Islet precursor cell (in vitro differentiated cells): ENCODE measurements at places on chromosomes 12 and 14.

- no peak for DNase-seq
Observed at GRCh38 chr14:105207460-105207901, 26.4 kb upstream of the NUDT14 start.

- no peak for DNase-seq
Observed at GRCh38 chr12:89946518-89947135, 238.0 kb upstream of the ATP2B1 start.

DNA sequence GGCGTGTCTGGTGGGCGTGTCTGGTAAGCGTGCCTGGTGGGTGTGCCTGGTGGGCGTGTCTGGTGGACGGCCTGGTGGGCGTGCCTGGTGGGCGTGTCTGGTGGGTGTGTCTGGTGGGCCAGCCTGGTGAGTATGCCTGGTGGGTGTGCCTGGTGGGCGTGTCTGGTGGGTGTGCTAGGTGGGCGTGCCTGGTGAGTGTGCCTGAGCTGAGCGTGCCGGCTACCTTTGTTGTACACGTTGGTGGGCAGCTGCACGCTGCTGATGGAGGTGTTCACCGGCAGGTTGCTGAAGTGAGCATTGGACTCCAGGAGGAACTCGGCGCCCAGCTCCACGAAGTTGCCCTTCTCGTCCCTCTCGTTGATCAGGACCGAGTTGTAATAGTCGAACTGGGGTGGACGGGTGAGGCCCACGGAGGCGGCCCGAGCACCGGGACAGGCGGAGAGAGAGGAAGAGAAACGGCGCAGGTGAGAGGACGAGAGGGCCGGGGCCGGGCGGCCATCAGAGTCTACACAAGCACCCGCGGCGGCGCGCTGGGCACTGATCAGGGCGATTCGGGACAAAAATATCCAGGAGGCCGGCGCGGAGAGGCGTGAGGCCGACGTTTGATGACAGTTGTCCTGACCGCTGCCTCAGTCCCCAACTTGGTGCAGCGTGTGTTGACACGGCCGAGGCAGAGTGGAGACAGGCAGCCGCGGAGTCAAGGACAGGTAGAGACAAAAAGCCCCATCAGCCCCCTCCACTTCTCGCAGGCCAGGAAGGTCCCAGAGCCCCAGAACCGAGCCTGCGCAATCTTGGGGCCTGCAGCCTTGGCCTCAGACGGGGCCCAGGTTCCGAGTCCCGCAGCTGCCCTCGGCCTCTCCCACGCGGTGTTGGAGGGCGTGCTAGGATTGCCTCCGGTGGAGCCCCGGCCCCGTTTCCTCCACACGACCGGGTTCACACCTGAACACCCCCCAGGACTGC lies 10.5 kb downstream of the CACNA2D4 start:
- peak; percentile 53 for DNase-seq

GRCh38 chr12:49894751-49895148 lies 8.9 kb downstream of the FAIM2 start:
- DNase-seq, result no peak

DNA sequence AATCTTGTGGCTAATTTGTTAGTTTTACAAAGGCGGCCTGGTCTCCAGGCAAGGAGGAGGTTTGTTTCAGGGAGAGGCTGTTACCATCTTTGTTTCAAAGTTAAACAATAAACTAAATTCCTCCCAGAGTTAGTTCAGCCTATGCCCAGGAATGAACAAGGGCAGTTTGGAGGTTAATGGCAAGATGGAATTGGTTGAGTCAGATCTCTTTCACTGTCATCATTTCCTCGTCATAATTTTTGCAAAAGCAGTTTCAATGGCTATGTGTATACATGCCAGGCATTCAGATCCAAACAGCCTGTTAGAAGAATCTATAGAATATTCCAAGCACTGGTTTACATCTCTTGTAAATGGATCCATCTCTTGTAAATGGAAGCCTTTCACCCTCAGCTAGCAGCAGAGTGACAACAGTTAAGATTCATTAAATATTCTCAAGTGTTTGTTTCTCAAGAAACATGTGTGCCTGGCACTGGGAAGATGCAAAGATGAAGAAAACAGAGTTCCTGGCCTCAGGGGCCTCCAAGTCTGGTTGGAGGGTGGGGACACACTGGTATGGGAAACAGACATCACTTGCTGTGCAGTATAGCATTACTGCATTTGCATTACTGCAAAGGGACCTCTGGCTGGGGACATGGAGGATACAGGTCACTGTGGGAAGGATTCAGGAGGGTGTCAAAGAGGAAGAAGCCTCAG lies 65.8 kb downstream of the RIN3 start:
- no peak for DNase-seq

GRCh38 chr12:89393551-89394121 lies 41.3 kb upstream of the DUSP6 start:
- DNase-seq, result no peak

DNA sequence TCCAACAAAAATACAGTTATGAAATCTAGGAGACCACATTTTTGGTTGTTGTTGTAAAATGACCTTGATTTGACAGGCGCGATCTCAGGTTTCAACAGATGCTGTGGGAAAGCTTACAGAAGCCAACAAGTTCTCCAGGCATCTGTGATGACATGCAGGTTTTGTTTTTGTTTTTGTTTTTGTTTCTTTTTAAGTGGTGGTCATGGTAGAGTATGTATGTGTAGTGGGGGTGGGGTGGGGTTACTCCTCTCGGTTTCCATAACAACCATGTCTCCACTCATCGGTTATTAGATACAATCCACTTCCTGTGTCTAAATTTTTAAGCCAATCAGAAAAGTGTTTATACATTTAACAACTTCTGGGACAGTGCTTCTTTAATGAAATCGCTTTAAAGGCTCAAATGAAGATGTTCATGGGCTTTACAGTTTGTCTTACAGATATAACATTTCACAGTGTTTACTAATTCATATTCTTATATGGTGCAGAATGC lies 199.9 kb upstream of the FOXN3 start:
- DNase-seq, result no peak

GRCh38 chr12:131171029-131171428 lies 217.3 kb downstream of the ADGRD1 start:
- DNase-seq, result no peak

DNA sequence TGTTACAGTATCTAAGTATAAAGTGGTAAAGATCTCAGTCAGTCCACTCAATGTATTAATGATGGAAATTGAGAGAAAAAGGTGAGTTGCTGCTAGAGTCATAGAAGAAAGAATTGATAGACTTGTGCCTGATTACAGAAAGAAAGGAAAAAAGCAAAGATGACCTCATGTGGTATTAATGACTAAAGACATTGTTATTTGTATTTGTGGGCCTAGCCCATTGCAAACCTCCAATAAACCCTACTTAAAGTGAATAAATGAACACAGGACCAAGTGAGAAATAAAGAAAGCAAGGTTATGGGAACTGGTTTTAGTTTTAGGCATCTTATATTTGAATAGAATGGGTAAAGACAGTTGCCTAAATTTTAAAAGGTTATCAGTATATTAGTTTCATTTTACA lies 105.5 kb downstream of the SYT1 start:
- no peak for DNase-seq

DNA sequence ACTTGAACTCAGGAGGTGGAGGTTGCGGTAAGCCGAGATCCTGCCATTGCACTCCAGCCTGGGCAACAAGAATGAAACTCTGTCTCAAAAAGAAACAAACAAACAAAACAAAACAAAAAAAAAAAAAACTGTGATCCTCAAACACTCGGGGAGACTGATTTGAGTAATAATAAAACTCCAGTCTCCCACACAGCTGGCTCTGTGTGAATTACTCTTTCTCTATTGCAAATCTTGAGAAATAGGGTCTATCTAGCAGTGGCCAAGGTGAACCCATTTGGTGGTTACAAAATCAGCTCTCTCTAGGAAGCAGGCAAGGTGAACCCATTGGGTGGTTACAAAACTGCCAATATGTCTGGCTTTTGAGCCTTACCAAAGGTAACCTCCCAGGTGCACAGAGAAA lies 6.0 kb upstream of the ACOT6 start:
- DNase-seq, result no peak

GRCh38 chr12:103924761-103925641 lies 5.2 kb upstream of the HSP90B1 start:
- DNase-seq, result peak; percentile 87

- no peak for DNase-seq
Observed at GRCh38 chr12:46650688-46651087, 175.1 kb downstream of the SLC38A4 start.

DNA sequence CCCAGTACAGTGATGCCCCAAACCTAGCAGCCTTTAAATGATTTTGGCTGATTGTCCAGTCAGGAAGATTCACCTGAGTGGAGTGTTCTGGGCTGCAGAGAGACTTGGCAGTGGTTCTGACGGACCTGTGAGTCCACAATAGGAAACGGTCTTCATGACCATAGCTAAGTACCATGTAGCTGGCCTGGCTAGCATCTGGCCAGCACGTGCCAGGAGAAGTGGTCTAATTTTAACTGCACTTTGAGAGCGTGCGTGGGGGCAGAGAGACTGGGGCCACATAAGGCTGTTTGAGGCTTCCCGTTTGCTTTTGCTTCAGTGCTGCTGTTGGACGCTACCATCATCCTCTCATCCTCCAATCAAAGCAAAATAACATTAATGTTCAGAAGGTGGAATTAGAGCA lies 54.7 kb downstream of the PPM1A start:
- no peak for DNase-seq

- no peak for DNase-seq
Observed at GRCh38 chr12:127150028-127150427, 1116.9 kb upstream of the TMEM132C start.

GRCh38 chr14:87640553-87640952 lies 352.4 kb downstream of the GALC start:
- no peak for DNase-seq

DNA sequence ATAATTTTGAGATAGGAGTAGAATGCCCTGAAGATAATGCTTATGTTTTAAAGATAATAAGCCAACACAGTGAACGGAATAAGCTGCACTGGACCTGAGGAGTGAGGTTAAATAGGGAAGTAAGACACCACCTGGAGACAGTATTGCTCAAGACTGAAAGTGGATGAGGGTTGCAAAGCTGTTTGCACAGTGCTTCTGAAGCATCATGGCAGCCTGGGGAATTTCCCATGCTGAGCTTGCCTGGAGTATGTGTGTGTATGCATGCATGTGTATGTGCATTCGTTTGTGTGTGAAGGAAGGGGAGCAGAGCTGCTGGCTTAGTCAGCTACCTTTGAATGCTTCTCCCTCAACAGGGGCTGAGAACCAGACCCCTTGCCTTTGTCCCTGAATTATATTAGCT lies 35.8 kb downstream of the BHLHE41 start:
- DNase-seq, result no peak

- DNase-seq, result no peak
Observed at GRCh38 chr14:65414961-65415589, 2.5 kb downstream of the FUT8 start.

DNA sequence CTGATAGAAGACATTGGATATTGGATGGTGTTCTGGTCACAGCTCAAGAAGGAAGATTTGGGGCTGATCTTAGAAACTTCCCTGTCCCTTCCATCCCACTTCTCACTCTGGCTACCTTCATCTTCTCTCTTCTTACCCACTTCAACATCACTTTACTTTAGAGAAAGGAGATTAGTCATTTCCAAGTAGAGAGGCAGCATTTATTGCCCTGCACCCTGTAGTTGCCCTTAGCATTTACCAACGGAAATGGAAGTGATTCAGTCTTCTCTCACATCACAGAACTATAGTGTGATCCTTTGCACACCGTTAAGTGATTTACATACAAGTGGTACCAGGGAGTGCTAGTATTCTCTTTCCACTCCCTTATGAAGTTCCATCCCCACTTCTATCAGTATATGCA lies 52.4 kb downstream of the PHLDA1 start:
- DNase-seq, result no peak

DNA sequence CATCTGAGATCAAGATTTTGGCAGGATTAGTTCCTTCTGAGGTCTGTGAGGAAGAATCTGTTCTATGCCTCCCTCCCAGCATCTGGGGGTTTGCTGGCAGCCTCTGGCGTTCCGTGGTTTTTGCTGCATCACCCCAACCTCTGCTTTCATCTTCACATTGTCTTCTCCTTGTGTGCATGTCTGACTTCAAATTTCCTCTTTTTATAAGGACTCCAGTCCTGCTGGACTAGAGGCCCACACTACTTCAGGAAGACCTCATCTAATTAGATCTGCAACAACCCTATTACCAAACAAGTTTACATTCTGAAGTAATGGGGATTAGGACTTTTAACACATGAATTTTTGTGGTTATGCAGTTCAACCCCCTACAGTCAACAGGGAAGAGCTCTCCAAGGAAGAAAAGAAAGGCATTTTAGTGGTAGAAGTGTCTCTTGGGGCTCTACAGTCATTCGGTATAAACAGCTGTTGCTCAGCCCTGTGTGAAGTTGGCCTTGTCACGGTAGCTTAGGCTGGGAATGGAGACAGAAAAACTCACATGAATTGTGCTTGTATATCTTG lies 89.7 kb downstream of the CAND1 start:
- no peak for DNase-seq

DNA sequence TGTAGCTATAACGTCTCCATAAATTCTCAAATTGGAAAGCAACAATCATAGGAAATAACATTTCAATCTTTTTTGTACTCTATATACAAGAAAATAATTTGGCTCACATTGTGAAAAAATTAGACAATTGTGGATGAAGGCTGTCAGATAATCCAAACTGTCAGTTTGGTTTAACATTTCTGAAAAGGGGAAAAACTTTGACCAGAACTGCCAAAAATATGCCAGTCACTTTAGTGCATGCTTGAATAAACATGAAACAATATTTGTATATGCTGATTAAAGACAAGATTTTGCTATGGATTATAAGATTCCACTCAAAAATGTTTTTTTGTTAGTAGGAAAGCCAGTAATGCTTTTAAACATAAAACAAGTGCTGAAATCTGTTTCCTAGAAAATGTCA lies 38.9 kb downstream of the CCDC59 start:
- no peak for DNase-seq

DNA sequence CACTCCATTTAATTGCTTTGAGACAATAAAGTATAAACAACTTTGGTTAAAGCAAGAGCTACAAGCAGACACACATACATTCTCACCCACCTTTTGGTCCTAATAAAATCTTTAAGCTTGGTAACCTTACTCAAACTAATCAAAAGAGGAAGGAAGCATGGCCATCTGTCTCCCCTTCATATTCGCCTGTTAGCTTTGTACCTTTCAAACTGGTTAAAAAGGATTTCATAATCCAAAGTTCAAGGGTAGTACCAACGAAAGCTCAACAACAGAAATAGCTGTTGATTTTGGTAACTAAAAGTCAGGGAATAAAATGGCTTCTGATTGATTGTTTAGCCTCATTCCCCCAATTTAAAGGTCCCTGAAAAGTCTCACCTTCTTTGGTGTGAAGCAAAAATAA lies 456.9 kb downstream of the BCAT1 start:
- no peak for DNase-seq

- no peak for DNase-seq
Observed at GRCh38 chr12:110282300-110282860, 1.3 kb downstream of the ATP2A2 start.

GRCh38 chr12:109680264-109681005 lies 33.2 kb upstream of the FAM222A start:
- no peak for DNase-seq

DNA sequence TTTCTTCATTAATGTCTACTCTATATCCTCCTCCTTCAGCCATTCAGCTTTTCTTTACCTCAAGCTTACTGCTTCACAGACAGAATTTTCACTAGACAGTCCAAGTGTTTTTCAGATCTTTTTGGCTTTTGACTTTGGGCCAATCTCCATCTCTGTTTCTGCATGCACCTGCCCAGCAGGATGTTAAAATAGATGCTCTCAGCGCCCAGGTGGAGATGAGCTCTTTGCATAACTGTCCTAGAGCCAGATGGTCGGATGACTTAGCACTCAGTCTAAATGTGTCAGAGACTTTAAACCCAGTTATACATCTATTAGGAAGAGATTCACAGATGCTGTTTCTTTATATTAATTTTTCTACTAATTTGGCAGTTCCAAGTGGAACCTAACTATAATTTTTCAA lies 80.3 kb upstream of the SSTR1 start:
- no peak for DNase-seq
